ENCODE measurements at places on chromosomes 5 and 9.

- DNase-seq = no peak
These were observed 12.5 kb downstream of the PHF2 start for GRCh38 chr9:93588641-93589609.

DNA sequence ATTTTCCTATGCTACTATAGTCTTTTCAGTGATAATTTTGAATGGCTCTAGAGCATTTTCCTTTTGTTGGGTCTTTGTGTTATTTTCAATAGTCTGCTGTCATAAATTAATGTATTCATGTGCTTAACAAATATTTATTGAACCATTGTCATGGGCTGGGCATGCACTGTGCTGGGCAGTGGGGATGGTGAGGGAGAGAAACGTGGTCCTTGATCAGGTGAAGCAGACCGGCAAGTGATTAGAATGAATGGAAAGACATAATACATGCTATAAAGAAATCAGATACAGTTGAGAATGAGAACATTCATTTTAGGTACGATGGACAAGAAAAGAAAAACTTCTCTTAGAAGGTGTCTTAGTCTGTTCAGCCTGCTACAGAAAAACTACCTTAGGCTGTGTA, 66.1 kb downstream of the KIF4B start:
- no peak for DNase-seq

DNA sequence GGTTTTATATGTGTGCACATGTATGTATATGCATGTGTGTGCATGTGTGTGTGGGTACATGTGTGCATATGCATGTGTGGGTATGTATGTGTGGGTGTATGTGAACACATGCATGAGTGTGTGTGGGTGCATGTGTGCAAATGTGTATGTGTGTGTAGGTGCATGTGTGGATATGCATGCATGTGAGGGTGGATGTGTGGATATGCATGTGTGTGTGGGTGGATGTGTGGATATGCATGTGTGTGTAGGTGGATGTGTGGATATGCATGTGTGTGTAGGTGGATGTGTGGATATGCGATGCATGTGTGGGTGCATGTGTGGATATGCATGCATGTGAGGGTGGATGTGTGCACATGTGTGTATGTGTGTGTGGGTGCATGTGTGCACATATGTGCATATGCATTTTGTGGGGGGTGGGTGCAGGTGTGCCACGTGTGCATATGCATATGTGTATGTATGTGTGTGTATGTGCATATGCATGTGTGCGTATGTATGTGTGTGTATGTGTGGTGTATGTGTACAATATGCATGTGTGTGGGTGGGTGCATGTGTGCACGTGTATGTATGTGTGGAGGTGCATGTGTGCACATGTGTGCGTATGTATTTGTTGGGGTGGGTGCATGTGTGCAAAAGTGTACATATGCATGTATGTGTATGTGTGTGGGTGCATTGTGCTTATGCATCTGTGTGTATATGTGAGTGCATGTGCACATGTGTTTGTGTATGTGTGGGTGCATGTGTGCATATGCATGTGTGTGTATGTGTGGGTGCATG, 144.2 kb downstream of the GAS1 start:
- DNase-seq = no peak

DNA sequence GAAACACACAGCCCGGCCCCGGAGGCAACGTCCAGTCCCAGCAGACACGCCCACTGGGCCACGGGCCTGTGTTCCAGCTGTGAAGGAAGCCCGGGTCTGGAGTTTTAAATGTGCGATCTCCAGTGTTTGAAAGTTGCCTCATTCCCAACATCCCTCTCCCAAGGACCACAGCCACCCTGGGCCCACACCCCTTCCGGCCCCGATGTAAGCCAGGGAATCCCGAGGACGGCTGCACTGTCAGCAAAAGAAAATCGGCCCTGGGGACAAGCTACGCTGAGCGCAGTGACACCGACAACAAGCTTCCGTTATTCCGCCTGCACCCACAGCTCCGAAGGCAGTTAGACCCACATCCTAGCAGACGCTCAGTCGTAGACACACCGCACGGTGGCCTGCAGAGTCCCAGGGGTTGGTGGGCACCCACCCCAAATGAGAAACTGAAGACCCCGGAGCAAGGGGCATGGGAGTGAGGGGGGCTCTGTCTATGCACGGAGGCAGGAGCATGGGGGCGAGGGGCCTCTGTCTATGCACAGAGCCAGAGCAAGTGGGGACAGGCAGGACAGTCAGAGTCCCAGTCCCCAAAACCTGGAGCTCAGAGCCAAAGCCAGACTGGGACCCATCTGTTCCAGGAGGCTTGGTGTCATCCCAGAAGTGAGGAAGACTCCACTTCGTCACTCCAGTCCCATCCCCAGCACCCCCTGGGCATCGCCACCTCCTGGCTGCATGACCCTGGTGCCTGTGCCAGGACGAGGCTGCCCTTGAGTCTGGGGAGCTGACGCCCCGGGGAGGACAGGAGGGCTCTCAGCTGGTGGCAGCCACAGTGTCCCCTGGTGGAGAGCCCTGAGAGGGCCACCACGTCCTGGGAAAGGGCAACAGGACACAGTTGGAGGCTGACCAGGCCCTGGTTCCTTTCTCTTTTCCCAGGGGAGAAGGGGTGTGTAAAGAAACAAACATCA, 23.4 kb downstream of the GLT6D1 start:
- no peak for DNase-seq
